ENCODE measurements at places on chromosomes 12 and 14. TPM values are rescaled to one million over a fixed set of nuclear protein-coding genes. Genes with fewer than 3 reads are reported as not detected.

The COQ5 gene
- total RNA-seq: 32.8 TPM

The ESR2 gene
- 0.27 TPM for total RNA-seq

The SLC6A13 gene
- total RNA-seq: 24.9 TPM

The KRT6C gene
- total RNA-seq: not detected

The ADCY6 gene
- 34.1 TPM for total RNA-seq

The SLCO1B1 gene
- total RNA-seq: not detected
